ENCODE measurements at places on chromosomes 3 and 15. TPM values are rescaled to one million over a fixed set of nuclear protein-coding genes. Genes with fewer than 3 reads are reported as not detected.

DNA sequence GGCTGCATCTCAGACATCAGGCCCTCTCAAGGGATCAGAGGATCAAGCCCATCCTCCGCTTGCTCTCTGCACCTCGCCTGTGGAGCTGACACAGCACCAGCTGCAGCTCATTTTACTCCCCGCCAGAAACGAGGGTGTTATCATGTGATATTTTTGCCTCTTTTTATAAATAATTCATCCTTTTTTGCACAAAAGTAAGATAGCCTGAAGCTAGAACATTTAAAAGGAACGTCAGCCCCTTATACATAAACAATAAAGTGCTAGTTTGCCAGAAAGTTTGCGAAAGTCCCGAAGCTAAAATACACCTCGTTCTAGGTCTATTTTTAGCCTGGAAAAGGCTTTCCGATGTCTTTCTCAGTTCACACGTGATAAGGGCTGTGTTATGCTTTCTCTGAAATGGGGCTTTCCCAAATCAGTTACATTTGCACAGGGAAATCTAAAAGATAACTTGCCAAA is 9.6 kb upstream of the FAM174B start:
- DNase-seq = no peak

DNA sequence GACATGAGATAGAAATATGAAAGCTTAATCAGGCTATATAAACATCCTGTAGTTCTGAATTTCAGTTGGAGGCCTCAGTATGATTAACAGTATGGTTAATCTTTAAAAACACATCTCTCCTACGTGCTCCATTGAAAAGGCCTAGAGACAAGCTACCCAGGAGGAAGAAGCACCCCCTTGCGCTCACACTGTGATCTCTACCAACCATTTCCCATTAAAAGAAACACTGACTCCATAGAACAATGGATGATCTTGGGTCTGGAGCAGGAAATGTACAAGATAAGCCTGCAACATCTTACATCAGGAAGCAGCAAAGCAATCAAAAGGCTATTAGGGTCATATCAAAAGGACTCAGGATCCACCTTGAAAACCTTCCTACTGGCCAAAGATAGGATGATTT is 3.4 kb upstream of the EOGT start:
- no peak for DNase-seq

The ARNT2 gene
- total RNA-seq = 22.9 TPM

GRCh38 chr3:58639001-58639400 is 27.6 kb downstream of the FAM3D start:
- no peak for DNase-seq

GRCh38 chr3:32181365-32181764 is 57.1 kb upstream of the CMTM8 start:
- no peak for DNase-seq

The ISY1 gene
- total RNA-seq = 27.7 TPM

The PROS1 gene
- total RNA-seq = 14.1 TPM

DNA sequence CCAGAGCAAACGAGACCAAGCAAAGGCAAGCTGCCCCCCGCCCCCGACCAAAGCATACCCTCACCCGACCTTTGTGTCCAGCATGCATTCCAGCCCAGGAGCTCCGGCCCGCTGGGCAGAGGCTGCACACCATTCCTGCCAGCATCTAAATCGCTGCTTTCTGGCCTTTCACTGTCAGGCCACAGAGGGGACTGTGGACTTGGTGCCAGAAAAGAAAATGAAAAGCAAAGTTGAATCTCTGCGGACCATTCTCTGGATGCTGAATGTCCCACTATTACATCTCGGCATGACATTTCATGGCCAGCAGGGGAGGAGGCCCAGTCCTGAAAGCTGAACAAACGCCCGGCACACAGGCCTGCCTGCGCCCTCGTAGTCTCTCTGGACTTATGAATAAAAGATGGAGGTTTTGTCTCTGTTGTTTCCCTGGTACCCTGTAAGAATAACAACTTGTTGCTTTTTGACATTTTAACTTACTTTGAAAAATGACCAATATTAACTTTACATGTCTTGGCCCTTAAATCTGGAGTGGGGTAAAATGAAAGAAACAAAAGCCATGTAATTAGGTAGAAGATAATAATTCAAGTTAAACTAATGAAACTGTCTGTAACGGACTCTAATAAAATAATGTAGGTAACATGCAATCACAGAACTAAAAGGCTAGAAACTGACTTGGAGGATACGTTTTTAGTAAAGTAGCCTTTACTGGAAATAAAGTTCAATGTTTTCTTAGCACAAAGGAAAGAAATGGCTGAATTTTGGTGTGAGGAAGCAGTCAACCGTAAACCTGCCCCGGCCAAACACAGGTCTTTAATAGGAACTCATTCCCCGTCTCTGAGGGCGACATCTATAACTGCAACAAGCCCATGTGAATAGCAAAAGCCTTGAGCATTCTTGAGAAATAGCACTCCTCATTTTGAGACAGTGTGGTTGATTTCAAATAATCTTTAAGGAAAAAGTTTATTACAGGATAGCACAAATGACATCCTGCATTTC is 12.7 kb downstream of the IL17RD start:
- DNase-seq = no peak

DNA sequence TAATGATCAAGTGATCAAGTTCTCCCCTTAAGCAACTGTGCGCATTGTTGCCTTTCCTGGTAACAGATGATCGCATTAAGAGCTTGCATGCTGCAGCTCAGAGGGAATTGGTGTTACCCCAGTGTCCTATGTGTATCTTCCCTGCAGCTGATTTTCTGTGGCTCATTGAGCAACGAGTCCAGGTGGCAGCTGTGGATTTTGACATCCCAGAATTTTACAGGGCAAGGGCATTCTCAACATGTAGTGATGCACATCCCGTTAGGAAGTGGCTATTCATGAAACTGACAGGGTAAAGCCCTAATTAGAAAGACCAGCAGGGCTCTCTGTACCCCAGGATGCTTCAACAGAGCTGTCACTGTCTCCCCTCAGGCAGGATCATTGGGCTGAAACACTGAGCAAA is 232.8 kb downstream of the AGBL1 start:
- no peak for DNase-seq

The C3orf49 gene
- total RNA-seq = not detected

The ATP13A5 gene
- not detected for total RNA-seq

GRCh38 chr15:74402873-74403587 is 30.7 kb downstream of the SEMA7A start:
- DNase-seq = no peak

GRCh38 chr3:124315215-124316033 is 323.5 kb upstream of the ROPN1 start:
- peak; percentile 77 for DNase-seq

GRCh38 chr3:127005864-127006500 is 23.1 kb downstream of the PLXNA1 start:
- no peak for DNase-seq

GRCh38 chr15:92817339-92817886 is 82.7 kb upstream of the CHD2 start:
- no peak for DNase-seq

- DNase-seq = no peak
These were observed 40.3 kb downstream of the SLC6A20 start for GRCh38 chr3:45756055-45756454.

The CNTN6 gene
- total RNA-seq = 0.34 TPM

DNA sequence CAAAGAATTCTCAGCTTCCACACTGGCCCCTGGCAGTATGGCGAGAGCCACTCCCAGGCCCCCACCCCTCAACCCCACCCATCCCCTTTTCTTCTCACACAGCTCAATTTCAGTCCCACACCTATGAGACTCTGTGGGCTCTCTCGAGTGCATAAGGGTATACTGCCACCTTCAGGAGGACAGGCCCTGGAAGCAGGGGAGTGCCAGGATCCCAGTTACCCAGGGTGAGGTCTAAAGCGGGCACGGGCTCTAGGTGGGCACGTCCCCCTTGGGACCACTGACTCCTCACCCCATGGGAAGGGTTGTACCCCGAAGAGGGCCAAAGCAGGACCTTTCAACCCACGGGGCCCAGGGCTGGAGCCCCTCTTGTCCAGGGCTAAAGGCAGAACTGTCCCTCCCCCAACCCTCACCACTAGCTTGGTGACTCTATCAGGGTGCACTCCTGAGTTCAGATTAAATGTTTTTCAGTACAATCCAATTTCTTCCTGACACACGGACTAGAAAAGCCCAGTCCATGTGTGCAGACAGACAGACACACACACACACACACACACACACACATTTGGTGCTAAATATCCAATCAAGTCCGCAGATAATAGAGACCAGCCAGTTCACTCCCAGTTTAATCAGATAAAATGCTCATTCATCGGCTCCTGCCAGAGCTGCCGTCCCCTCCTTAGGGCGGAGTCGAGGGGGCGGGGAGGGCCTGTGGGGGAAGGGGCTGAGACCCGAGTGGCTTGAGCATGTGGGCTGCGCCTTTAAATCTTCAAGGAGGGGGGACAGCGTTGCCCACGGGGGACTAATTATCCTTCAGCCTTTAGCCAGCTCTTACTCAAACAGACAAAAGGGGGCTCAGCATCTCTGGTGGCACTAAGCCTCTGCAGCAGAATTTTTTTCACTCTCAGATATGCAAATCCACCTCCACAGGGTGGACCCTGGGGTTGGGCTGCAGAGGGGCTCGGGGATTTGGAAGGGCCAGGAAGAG is 59.3 kb downstream of the CYP11A1 start:
- no peak for DNase-seq

DNA sequence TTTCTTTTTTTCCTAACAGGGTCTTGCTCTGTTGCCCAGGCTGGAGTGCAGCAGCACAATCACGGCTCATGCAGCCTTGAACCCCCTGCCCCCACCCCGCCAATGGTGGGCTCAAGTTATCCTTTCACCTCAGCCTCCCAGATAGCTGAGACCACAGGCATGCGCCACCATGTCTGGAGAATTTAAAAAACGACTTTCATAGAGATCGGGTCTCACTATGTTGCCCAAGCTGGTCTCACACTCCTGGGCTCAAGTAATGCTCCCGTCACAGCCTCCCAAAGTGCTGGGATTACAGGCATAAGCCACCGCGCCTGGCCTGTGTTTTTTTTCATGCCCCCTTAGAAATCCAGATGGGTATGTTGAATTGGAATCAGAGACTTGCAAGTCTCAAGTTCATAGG is 40.3 kb downstream of the ERICH6 start:
- no peak for DNase-seq

- no peak for DNase-seq
These were observed 35.4 kb upstream of the KBTBD8 start for GRCh38 chr3:66962664-66963063.

- DNase-seq = no peak
These were observed 70.5 kb downstream of the POLR2M start for GRCh38 chr15:57777003-57777402.

DNA sequence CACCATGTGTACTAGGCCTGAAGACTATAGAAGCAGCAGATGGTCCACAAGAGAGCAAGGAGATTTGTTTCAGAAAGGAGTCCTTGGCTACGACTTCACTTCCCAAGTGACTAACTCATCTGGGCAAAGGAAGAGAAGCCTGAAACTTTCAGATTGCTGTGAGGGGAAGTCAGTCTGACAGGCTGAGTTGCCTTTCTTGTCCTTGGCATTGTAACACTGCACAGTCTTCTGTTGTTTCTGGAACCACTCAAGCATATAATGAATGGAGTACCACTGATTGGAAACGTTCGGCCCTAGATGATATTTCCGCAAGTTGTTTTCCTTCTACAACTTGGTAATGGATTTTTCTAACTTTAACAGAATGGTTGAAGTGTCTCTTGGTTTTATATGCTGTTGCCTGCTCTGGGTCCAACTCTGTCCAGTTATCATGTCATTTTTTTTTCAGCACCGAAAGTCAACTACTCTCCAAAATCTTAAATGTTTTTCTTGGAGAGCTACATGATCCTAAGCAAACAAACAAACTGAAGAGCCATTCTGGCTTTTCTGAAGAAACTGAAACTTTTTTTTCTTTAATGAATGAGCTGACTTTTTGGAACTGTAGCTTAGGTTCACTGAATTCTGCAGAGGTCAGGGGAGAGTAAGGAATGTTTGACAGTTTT is 685.7 kb downstream of the MECOM start:
- no peak for DNase-seq

DNA sequence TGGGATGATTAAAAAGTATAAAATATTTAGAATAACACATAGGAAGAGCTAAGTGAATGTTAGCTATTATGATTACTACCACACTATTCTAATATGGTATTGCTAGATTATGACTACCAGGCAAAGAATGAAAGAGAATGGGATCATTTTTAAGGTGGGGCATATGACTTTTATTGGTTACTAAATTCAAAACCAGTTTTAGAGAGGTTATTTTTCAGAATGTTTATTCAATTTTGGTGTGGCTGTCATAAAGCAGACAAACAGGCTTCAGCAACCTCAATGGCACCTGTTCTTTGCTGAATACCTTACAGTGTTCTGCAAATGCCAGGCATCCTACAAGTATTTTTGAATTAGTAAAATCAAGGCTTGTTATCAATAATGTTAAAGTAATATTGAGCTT is 12.8 kb downstream of the SPTSSB start:
- DNase-seq = no peak

DNA sequence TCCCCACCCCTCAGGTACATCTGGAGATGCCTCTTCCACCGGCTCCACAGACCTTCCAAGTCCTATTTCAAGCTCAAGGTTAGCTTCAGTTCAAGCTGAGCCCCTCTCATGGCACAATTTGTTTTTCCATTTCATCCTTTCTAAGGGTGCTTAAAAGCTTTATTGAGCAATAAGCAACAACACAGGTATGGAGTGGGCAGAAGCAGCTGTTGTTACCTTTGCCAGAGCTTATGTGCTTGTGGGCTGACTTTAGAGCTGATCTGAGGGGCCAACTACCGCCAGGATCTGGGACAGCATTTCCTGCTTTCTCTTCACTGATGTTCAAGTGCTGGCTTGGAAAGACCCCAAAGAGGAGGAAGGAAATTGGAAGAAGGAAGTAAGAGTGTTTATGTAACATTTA is 140.0 kb upstream of the KLHL25 start:
- no peak for DNase-seq

- DNase-seq = no peak
These were observed 225.8 kb downstream of the CGGBP1 start for GRCh38 chr3:87833039-87833377.

DNA sequence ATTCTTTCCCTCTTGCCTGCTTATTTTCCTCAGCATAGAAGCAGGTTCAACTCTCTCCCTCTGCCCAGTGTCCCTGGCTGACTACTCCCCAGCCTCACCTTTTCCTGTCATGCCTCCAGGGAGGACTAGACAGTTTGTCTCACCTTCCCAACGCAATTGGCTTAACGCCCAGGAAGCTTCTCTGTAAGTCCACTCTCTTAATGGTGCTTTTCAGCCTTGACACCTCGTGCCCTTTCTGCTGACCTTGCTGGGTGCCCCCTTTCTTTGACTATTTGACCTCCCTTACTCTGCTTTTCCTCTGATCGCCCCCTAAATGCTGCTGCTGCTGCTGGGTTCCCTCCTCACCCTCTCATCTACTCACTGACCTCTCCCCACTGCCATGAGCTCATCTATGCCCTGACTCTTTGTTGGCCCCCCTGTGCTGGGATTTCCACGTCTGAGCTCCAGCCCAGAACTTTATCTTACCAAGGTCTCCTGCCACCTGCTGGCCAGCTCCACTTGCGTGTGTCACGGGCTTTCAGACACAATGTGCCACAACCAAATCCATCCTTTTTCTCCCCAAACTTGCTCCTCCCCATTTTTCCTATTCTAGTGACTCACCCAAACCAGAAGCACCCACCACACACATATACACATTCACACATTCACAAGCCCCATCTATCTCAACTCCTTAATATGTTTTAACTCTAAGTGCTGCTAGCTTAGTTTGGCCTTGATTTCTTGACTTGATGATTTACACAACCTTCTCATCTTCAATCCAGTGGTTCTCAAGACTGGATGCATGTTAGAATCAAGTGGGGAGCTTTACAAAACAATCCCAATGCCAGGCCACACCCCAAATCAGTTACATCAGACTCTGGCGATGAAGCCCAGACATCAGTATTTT is 16.6 kb downstream of the EPB42 start:
- DNase-seq = no peak

- no peak for DNase-seq
These were observed 45.1 kb downstream of the COLQ start for GRCh38 chr3:15476378-15476777.

GRCh38 chr3:51384055-51384725 is 901 bp upstream of the MANF start:
- no peak for DNase-seq
